ENCODE measurements at places on chromosomes 4 and X.

- DNase-seq: no peak
These were observed 53.9 kb upstream of the GALNTL6 start for GRCh38 chr4:171759274-171759673.

GRCh38 chr4:116001291-116001690, 887.9 kb upstream of the NDST4 start:
- DNase-seq: no peak

GRCh38 chr4:115763051-115763450, 649.6 kb upstream of the NDST4 start:
- no peak for DNase-seq

DNA sequence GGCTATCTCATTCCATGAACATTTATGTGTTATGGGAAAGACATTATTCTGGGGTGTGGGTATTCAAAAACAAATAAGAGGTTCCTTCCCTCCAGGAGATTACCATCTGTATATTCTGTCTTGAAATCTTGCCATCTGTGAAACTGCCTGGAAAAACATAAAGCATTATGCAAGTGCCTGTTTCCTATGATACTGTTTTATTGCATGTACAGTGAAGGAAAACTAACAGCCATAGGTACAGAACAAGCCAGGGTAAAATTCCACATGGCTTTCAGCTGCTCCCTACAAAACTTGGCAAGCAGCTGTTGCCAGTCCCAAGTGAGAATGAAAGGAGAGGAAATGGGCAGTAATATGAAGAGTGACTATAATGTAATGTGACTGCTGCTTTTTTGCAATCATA, 136.0 kb downstream of the GUCY2F start:
- DNase-seq: no peak

DNA sequence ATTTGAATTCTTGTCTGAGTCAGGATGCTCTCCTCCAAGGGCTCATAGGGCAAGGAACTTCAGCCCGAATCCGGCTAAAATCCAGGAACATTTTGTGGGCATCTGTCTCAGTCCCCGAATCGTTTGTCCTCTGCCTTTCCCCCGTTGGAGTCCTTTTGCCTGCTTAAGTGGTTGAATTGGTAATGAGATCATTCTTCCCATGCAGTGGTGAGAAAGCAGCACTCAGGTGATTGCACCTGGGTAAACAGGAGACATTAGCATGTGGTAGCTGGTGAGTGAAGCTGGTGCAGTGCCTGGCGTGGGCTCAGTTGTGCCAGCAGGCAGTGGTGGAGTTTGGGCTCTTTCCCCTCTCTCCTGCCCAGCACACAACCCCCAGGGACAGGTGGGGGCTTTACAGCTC, 61.9 kb upstream of the MTM1 start:
- peak; percentile 51 for DNase-seq

- DNase-seq: no peak
These were observed 21.1 kb downstream of the RNF4 start for GRCh38 chr4:2489841-2490552.

DNA sequence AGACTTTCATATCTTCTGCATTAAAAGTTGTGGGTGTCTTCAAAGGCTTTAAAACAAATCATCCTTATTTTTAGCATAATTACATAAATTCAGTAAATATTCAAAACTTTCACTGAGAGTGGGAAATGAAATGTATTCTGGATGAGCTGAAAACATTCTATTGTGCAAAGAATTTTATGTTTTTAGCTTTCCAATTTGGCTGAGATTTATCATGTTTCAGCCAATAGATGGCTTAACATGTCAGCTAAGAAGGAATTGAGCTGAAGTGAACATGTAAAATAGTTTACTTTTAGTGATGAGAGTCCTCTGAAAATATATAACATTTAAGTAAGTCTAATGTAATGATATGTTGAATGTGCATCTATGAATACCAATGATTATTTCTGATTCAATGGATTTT, 213.5 kb upstream of the GIMD1 start:
- DNase-seq: no peak

GRCh38 chr4:111283066-111283677, 660.3 kb upstream of the PITX2 start:
- DNase-seq: no peak

DNA sequence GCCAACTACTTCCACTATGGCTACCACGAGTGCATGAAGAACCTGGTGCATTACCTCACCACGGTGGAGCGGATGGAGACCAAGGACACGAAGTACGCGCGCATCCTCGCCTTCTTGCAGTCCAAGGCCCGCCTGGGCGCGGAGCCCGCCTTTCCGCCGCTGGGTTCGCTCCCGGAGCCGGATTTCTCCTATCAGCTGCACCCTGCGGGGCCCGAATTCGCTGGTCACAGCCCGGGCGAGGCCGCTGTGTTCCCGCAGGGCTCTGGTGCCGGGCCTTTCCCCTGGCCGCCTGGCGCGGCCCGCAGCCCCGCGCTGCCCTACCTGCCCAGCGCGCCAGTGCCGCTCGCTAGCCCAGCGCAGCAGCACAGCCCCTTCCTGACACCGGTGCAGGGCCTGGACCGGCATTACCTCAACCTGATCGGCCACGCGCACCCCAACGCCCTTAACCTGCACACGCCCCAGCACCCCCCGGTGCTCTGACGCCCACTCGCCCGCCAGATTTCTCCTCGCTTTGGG, 2.1 kb downstream of the HELT start:
- DNase-seq: no peak

GRCh38 chrX:118552121-118552900, 56.7 kb downstream of the DOCK11 start:
- DNase-seq: no peak

GRCh38 chr4:23934915-23935314, 45.1 kb upstream of the PPARGC1A start:
- peak; percentile 2 for DNase-seq

- DNase-seq: no peak
These were observed 26.6 kb downstream of the ADRA2C start for GRCh38 chr4:3792813-3793212.

DNA sequence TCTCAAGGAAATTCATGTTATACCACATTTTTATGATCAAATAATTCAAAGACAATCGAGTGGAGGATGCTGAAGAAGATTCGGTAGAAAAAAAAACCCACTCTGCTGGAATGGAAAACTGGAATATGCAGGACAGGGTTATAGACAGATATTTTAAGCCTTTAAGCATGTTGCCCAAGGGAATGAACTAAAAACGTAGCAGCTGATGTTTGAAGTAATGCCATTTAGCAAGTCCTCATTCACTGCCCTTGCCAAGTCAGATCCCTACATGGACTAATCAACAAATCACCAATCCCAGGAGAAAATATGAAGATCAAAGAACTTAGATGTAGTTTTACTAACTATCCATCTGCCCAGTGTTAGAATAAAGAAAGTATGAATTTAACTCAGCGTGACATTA, 75.6 kb upstream of the ETNPPL start:
- no peak for DNase-seq

- DNase-seq: no peak
These were observed 84.0 kb upstream of the HPF1 start for GRCh38 chr4:169841776-169842175.

DNA sequence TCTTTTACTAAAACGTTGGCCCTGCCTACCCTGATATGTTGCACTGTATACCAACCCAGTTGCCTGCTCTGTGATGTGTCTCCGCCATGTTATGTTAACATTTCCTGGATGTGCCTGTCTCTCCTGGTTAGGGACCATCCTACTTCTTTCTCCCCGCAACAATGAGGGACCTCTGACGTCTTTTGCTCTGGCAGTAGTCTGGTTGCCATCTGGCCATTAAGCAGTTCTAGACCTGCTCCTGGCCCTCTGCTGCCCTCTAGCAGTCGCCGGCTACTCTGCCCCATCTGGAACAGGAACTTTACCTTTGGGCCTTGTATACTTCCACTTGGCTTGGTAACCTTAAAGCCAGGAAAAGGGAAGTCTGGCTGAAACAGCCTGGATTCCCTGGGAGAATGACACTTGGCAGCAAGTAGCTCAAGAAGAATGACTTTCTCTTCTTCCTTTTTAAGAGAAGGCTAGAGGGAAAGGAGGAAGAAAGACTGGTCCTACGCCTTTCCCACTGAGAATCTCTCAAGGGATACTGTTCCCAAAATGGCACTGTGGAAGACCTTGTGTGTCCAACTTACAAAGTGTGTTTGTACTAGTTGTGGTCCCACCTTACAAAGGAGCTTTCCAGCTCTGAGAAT, 63.5 kb downstream of the GPC3 start:
- DNase-seq: peak; percentile 10

- DNase-seq: peak; percentile 5
These were observed 60.2 kb upstream of the PGAM4 start for GRCh38 chrX:78029663-78030062.

GRCh38 chr4:72997409-72997808, 72.1 kb downstream of the COX18 start:
- DNase-seq: no peak

- DNase-seq: no peak
These were observed 300.8 kb downstream of the ADGRL3 start for GRCh38 chr4:61500883-61501282.

DNA sequence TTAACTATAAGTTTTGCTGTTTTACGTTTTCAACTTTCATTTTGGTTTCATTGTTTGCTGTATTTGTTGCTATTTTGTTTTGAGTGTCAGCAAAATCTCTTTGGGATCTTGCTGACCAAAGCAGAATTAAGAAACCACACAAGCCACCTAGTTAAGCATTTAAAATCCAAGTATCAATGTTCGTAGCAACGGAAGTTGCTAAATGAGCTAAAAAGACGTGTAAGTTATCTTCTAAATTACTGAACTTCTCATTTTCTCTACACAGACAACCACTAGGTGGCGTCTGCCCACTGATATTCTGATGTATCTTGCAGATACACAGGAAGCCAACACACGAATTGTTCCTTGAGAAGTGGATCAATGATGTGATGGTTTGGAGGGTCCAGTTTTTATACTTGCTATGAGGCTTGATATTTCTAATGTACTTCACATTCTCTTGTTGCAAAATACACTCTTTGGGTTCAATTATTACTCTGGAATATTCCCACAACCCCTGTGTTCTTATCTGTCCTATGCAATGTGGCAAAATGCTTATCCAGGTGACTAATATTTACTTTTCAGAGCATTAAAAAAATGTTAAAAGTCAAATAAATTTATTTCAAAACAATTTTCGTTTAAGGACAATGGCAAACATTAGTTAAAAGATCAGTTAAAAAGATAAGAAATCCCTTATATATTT, 250.5 kb downstream of the TECRL start:
- DNase-seq: no peak

All from NCI-H2107 (cell line).